ENCODE measurements at places on chromosomes 16 and 17.

DNA sequence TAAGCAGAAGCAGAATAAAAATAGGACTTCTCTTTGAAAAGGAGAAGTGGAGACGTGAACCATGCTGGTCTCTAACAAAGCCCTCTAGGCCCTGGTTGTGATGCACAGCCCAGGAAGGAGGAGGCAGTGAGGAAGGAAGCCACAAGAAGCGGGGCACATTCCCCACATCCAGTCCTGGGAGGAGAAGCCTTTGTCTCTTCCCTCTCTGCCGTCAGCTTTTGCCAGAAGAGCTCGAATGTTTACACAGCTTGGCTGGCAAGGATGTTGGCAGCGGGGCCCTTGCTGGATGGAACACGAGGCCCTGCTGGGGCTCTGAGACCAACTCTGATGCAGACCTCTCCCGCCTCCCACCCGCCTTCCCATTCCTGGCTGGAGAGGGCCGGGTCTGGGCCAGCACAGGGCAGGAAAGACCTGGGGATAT is 91.3 kb downstream of the MAF start:
- no peak for DNase-seq

- no peak for DNase-seq
Measured at GRCh38 chr17:41340494-41340893, 10.1 kb downstream of the KRT33A start.

- no peak for DNase-seq
Measured at GRCh38 chr17:71926746-71927398, 193.9 kb upstream of the SOX9 start.

DNA sequence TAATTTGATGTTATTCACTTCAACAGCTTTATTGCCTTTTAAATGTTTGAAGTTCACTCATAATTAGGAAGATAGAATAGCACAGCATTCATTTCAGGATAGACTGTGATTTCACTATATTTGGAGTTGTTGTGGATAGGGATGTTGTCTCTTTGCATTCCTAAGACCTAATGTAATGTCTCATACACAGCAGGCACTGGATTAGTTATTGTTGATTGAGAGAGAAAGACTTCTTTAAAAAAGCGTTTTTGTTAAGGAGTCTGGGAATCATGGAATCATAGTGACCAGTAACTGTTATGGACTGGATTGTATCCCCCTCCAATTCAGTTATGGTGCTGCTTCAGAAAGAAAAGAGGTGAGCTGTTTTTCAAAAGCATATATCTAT is 122.0 kb downstream of the USP22 start:
- no peak for DNase-seq

DNA sequence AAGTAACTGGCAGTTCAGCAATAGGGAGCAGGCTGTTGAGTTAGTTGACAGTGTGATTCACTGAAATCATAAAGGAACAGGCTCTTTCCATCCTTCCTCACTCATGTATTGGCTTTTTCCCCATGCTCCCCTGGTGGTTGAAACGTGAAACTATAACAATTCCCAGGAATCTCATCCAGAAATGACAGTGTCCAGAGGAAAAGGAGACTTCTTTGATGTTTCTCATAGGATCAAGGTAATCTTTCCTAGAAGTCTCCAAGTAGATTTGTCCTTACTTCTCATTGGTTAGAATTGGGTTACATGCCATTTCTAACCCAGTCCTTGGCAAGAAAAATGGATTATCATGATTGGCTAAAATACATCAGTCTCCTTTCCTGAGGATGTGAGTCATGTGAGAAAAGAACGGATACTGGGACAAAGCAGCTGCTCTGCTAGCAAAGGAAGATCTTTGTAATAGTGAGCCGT is 14.4 kb downstream of the TTC19 start:
- no peak for DNase-seq

- no peak for DNase-seq
Measured at GRCh38 chr17:56482229-56482628, 111.3 kb upstream of the NOG start.

DNA sequence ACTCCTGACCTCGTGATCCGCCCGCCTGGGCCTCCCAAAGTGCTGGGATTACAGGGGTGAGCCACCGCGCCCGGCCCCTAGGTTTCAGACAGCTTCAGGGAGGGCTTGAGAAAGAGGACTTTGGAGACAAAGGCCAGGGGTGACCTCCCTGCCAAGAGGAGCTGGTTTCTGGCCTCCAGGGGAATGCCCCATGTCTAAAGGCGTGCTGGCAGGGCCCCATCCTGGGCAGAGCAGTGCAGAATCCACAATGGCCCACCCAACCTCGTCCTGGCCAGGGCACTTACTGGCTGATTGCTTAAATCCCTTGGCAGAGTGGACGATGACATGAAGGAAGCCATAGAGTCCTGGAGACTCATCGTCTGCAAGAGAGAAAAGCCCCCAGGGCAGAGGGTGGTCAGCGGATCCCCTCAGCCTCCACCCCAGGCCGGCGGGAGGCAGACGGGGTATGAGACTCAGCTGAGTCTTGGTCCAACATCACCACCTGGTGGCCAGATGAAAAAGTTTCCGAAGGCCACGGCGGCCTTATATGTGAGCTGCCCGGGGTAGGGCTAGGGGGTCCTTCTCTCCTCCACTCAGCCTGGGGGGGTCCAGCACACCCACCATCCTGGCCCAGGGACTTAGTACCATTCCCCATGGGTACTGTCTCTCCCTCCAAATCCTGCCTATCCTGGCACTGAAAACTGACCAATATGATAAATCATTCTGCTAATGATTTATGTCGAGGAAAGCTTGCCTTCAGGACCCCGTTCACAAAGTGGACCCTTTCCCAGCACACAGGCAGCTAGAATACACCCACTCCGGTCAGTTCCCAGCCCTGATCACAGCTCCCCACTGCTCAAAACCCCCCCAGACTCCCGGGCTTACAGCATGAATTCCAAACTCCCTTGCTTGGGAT is 59.1 kb downstream of the TIMM22 start:
- no peak for DNase-seq

- DNase-seq, result no peak
Measured at GRCh38 chr17:77749989-77750388, 208.5 kb upstream of the TNRC6C start.

DNA sequence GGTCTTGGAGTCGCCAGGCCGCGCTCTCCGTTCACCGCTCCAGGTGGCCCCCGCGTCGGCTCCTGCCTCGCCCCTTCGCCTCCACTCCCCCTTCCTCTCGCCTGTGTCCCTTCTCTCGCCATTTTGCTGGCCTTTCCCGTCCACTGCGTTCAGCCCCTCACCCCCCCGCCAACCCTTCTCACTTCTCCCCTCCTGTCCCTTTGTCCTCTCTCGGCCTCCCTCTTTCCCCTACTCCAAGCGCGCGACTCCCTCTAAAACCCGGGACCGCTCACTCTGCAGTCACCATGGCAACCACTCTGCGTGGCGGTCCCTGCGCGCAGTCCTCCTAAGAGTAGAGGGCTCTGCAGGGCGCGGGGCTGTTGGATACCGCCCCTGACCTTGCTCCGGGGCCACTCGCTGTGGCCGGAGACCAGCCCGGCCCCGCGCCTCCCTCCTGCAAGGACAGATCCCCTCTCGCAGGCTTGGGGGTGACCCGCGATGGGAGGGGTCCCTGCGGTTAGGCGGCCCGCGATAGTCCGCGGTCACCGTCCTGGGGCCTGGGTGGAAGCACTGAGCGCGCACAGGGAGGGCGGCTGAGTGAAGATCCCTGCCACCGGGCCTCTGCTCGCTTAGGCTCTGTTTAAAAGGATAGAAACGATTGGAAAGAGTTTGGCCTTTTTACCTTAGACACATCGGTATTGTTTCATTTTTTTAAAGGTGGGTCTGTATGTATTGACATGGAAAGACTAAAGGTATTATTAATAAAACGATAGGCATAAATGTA is 454 bp downstream of the CCDC40 start:
- no peak for DNase-seq

DNA sequence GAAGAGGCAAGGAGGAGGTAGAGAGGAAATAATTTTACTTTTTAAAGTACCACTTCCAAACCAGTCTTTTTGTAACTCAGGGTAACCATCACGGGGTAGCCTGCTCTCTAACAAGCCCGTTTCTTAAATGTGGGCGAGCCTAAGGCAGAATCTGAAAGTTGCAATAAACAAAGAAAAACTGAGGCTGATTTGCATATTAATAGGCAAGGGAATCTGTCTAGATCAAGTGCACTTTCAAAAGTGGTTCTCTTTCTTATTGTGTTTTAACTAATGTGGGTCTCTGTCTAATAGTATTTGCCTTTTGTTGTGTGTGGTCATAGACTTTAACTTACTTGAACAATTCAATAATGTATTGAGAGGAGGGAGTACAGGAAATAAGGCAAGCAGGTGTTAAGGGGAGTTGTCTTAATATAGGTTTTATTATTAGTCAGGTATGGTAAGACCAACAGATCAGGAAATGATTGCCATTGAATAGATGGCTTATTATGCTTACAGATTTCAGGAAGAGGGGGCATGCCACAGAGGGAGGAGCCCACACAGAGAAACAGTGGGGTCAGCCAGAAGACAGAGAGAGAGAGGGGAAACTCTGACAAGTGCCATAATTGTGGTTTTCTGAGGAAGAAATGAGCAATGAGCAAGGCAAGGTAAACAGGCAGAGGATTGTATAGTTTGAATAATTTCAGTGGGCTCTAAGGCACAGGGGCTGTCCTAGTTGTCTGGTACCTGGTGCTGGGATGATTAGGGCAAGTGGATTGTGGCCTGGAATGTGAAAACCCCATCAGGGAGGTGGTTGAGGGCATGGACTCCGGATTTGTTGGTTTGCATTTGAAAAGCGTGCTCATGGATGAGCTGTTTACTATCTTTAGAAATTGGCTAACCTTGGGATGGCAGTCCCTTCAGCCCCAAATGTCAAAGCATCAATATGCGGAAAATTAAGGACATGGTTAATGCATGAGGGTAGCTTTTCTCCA is 237.2 kb downstream of the TOX3 start:
- no peak for DNase-seq

- DNase-seq, result no peak
Measured at GRCh38 chr17:19290066-19290705, 53.0 kb downstream of the EPN2 start.

- DNase-seq, result no peak
Measured at GRCh38 chr17:20284570-20285295, 182.6 kb downstream of the LGALS9B start.

GRCh38 chr16:13063457-13063856 is 162.1 kb downstream of the SHISA9 start:
- DNase-seq, result no peak

GRCh38 chr17:69815406-69815805 is 259.6 kb upstream of the KCNJ16 start:
- no peak for DNase-seq

GRCh38 chr16:80631581-80631980 is 90.8 kb downstream of the DYNLRB2 start:
- DNase-seq, result no peak

- DNase-seq, result no peak
Measured at GRCh38 chr16:81790277-81790676, 11.2 kb downstream of the PLCG2 start.

- no peak for DNase-seq
Measured at GRCh38 chr16:75052481-75053202, 53.8 kb downstream of the ZNRF1 start.

- DNase-seq, result no peak
Measured at GRCh38 chr17:82217530-82218204, 5.0 kb upstream of the CCDC57 start.

DNA sequence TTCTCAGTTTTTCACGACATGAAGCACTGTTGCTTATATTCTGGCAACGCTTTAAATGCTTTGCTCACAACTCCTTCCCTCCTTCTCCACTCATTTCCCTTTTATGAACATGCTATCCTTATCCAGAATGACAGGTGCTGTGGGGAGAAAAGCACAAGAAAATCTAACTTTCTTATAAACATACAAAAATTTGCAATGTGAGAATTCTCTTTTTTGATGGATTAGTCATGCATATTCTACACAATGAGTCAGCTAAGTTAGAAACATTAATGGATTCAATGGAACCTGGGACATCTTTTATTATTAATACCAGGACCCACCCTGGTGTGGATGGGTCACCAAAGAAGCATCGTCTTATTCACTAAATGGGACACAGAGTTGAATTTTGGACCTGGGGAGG is 234.6 kb upstream of the CDH5 start:
- DNase-seq, result no peak

DNA sequence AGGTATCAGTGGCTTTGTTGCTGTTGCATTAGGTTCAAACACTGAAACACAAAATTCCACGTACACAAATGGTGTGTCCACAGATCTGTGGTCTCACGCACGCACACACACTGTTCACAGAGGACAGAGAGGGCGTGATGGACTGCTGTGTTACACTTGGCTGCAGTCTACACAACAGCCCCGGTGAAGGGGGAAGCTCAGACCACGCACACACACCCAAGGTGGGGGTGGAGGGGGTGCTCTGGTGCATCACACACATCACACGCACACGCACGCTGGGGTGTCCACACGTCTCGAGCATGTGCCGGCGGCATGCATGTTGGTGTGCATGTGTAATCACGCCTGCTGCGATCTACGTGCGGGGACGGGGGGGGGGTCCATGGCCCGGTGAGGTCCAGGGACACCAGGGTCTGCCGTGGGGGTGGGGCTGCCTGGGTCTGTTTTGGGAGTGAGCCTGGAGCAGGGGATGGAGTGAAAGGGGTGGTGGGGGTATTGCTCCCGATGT is 7.3 kb downstream of the HSD3B7 start:
- no peak for DNase-seq

- DNase-seq, result no peak
Measured at GRCh38 chr16:19997264-19997663, 76.4 kb downstream of the GPR139 start.

DNA sequence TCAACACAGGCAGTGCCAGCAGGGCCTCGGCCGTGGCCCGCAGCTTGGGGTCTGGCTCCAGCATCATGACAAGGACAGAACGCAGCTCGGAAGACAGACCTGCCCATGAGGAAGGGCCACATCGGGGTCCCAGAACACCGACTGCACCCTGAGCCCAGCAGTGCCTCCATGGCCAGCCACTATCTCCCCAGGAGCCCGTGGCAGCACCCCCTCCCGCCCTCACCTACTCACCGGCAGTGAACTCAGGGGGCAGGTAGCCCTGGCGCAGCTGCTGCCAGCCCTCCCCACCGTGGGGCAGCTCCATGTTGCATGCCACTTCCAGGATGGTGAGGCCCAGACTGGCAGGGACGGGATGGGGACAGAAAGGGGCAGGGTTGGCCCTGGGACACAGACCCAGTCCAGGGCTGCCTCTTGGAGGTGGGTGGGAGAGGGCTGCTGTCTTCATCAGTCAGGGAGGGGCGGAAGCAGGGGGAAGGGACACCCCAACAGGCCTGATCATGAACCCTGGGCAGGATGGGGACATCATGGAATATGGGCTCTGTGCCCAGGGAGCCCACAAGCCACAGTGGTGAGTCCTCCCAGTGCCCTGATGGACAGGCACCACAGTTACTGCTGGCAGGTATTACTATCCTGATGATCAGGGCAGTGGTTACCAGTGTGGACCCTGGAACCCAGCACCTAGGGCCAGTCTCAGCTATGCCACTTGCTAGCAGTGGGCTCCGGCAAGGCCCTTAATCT is 5.3 kb downstream of the PAQR4 start:
- DNase-seq, result no peak

- DNase-seq, result no peak
Measured at GRCh38 chr17:61700252-61700651, 109.2 kb upstream of the NACA2 start.

GRCh38 chr17:73550556-73550955 is 93.7 kb downstream of the SDK2 start:
- DNase-seq, result no peak

- no peak for DNase-seq
Measured at GRCh38 chr16:85302018-85302847, 190.0 kb upstream of the CIBAR2 start.

All from activated CD8-positive, alpha-beta memory T cell treated with anti-CD3 and anti-CD28 coated beads for 4 hours (primary cell).